Camera-type eye (tissue), 1 donor: ENCODE measurements at places on chromosomes 3 and 15. TPM values are rescaled to one million over a fixed set of nuclear protein-coding genes. Genes with fewer than 3 reads are reported as not detected.

Gene POMGNT2
- 31.2 TPM for total RNA-seq

Gene NR1I2
- total RNA-seq = 0.38 TPM

Gene TEX55
- not detected for total RNA-seq

Gene CHRNA3
- 109 TPM for total RNA-seq

Gene MRPS22
- total RNA-seq = 65.1 TPM

Gene CNOT10
- total RNA-seq = 40.3 TPM
